ENCODE measurements at places on chromosomes 12 and 14.

- no peak for DNase-seq
These were observed 16.4 kb downstream of the FOS start for GRCh38 chr14:75295061-75295461.

GRCh38 chr12:100753837-100754236 is 40.7 kb upstream of the ANO4 start:
- DNase-seq: no peak

DNA sequence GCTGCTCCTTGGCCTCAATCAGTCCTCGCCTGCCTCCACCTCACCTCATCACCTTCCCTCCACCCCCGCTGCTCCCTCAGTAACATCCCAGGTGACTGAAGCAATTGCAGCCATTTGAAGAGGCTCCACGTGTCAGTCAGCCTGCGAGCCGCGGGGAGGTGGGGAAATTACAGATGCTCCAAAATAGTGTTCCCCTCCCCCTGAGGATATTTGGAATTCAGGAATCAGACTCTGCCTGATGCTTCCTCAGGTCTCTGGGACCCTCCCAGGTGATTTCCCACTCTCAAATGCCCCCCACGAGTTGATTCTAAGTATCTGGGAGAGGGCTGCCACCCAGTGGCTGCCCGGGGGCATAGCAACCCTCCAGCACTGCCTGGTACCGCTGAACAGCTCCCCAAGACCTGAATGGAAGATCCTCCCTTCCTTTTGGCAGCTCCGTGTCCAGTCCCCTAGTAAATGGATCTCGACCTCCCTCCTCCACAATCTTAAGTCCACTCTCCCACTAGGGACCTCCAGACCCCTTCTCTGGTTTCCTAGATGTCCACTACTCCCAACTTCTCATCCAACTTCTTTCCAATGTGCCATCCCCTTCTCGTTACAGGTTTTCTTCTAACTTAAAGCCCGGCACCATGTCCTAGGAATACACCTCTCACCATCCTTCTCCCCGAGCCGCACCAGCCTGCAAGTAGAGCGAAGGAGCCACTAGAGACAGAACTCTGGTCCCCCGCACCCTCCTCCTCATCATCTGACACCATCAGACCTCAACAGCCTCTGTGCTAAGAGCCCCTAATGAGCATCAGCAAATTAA is 1.4 kb upstream of the ASIC1 start:
- DNase-seq: peak; percentile 39

DNA sequence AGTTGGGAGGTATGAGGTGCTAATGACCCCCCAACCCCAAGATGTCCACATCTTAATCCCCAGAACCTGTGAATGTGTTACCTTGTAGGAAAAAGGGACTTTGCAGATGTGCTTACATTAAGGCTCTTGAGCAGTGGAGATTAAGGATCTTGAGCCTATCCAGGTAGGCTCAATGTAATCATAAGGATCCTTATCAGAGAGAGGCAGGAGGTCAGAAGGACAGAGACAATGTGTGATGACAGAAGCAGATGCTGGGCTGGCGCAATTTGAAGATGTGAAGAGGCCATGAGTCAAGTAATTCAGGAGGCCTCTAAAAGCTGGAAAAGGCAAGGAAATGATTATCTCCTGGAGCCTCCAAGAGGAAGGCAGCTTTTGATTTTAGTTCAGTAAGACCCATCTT is 90.4 kb upstream of the MAX start:
- no peak for DNase-seq

- no peak for DNase-seq
These were observed 503.2 kb downstream of the MED13L start for GRCh38 chr12:115774148-115774895.

DNA sequence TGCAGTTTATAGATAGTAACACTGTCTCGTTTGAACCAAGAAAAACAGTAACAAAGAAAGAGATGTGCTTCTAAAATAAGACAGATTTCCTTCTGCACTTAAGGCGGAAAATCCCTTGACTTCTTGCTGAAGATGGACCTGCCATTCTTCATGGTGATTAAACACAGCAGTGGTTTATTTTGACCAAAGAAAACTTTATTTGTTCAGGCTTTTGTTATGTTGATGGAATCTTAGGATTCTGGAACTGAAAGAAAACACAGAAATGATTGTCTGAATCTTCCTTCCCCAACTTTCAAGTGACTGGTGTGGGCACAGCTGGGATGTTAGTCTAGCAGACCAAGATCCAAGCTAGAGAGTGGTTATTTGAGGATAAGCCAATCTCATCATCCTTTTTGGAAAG is 72.2 kb downstream of the DACT1 start:
- DNase-seq: no peak

DNA sequence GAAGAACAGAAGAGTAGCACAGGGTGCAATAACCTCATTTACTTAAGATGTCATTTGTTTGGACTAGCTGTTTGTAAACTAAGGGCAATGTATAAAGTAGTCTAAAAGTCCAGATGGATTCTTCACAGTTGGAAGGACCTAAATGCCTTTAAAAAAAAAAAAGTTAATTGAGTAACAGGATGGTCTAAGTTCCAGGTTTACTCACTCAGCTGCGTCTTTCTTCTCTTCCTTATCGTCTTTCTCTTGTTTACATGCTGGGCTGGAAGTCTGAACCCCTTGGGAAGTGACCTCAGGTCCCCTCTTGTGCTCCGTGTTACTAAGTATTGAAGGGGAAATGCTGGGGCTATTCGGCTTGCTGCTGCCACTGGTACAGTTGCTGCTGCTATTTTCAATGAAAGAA is 82.5 kb downstream of the SH2B3 start:
- no peak for DNase-seq

GRCh38 chr12:104182144-104182543 is 33.4 kb upstream of the TXNRD1 start:
- DNase-seq: no peak

DNA sequence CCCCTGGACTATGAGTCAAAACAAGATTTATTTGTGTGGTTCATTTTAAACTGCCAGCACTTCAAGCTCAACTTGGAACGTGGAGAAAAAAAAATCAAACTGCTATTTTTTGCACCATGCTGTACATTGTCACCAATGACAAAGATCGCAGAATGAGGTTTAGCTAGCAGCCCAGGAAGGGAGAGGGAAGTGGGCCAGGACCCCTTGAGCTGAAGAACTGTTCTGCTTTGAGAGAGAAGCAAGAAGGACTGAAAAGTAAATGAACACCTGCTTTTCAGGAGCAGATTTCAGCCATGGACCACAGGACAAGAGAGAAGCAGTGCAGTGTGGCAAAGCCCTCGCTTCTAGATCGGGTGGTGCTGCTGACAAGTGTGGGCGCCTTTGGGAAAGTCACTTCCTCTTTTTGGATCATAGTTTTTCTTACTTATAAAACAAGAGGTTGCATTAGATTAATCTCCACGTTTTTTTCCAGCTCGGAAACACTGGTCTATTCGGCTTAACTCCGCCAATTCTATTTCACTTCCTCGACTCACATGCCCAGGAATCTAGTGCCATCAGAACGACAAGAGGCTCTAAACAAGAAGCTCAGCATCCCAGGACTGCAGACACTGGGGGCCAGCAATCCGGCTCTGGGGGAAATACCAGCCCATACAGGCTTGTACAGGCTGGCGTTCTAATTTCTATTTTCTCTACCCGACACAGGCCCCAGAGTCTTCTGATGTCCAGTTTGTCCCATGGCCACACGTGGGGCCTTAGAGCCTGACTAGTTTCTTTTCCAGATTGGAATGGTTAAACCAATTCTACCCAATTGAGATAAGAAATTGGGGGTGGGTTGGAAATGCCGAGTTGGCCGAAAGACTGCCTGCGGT is 129.9 kb downstream of the CRACR2A start:
- DNase-seq: no peak

GRCh38 chr14:69684461-69685217 is 73.2 kb downstream of the SUSD6 start:
- DNase-seq: no peak

DNA sequence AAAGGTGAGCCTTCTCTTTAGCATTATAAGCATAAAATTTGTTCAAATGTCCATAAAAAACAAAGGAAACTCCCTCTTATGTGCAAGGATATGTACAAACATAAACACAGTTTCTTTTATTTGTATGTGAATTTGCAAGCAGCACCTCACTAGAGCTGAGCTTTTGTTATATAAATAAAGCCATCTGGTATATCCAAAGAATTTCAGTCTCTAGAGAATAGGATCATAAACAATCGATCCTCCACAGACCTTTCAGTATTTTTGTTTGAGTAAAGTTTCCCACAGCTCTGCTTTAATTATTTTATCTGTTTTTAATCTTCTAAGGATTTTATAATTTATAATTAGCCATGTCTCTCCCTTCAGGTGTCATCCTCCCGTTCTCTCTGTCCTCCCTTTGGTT is 89.2 kb downstream of the OTOGL start:
- DNase-seq: no peak

DNA sequence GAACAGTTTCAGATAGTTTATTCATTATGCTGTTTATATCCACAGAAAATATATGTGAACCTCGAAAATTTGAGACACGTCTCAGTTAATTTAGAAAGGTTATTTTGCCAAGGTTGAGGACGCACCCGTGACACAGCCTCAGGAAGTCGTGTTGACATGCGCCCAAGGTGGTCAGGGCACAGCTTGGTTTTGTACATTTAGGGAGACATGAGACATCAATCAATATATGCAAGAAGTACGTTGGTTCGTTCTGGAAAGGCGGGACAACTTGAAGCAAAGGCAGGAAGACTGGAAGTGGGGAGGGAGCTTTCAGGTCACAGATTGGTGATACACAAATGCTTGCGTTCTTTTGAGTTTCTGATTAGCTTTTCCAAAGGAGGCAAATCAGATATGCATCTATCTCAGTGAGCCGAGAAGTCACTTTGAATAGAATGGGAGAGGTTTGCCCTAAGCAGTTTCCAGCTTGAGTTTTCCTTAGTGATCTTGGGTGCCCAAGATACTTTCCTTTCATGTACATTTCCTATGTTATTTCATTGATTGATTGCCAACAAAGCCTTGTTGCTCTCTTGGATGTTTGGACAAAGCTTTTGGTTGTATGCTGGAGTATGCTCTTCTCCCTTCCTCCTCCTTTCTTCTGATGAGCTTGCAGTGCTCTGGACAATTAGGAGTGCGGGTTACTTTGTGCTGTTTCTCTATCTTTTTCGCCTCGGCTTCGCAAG is 3.2 kb downstream of the SNAPC1 start:
- DNase-seq: no peak

GRCh38 chr12:104969343-104969742 is 11.3 kb upstream of the SLC41A2 start:
- no peak for DNase-seq

DNA sequence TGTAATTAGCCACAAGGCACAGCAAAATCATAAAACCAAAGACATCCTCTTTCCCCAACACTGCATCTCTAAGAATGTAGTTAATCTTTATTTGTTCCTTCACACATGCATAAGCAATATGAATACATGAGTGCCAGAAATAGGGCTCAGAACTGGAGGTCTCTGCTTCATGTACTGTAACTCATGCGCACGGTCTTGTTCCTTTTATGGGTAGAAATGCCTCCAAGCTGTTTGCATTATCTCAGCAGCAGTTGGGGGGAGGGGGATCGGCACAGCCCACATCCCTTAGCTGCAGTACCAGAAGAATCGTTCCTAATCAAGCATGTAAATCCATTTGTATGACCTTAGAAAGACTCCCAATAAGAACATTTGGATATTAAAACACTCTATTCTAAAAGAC is 20.0 kb downstream of the RHOJ start:
- DNase-seq: no peak

DNA sequence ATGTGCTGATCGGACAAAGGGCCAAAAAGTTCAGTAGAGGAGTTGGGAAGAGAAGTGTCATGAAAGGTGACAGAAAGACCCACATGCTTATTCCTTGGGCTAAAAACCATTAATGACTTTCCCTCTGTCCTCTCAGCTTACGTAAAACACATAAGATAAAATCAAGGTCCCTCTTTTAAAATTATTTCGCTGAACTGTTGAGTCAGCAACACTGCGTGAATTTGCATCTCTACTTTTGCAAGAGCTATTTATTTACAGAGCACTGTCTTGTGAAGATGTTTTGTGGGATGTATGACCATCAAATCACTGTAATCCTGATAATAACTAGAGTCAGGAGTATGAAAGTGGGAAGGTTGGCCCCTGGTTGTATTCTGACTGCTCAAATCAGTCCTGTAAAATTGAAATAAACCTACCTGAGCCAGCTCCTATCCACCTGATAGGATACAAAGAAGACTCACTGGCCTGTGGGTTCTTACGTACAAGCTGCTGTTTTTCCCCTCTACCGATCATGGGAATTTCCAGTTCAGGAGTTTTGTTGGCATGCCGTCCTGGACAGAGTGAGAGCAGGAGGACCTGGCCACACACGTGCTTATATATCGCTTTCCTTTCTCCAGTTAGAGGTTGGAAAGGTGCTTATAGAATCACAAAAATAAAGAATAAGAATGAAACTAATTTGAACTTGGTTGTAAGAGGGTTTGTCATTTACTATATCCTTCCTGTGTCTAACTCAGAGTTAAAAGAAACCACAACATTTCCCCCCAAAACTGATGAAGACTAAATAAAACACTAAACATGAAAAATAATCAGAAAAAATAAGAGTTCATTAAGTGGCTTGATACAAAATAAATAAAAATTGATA is 42.9 kb downstream of the IFNG-AS1 start:
- DNase-seq: no peak

- DNase-seq: peak; percentile 52
These were observed 120.1 kb upstream of the CCND2 start for GRCh38 chr12:4153343-4153892.

DNA sequence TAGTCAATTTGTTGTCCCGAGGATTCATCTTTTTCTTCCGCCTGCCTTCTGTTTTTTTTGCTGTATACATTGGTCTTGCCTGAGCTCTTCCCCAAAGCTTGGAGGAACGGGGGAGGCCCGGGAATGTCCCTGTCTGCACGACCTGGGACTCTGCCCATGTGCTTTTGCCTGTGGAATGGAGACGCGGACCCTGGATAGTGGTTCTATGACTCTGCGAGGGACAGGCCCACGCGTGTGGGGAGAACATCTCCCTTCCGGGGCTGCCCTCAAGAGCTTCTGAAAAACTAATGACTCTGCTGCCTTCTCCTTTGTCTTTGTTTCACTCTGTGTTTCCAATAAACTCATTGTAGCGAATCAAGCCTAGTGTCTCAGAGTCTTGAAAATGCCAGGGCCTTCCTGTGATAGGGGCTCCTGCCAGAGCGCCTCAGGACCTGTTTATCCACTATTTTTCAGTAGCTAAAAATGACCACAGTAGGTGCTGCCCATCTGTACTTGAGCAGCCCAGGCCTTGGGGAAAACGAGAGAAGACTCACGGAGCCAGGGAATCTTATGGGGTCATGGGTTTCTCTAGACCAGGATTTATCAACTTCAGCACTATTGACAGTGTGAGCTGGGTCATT is 12.3 kb downstream of the KRT83 start:
- no peak for DNase-seq

DNA sequence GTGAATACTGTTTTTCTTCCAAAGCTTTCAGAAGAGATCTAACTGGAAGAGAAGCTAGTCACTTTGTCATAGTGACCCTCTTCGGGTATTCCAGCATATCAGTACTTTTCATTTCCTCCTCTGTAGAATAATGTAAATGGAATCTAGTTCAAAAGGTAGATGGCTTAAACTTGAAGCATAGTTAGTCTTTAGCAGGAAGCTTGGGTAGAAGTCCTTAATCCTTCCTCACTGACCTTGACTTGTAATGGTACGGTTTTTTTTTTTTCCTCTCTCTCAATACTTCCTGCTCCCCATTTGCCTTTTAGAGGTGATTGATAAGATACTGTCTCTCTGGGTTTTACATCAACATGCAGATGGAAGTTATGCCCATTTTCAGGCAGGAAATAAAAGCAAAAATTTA is 1.7 kb downstream of the FBXO34 start:
- DNase-seq: no peak

- peak; percentile 26 for DNase-seq
These were observed 101.9 kb upstream of the SFSWAP start for GRCh38 chr12:131608740-131609690.
